ENCODE measurements at places on chromosomes 5 and 9.

DNA sequence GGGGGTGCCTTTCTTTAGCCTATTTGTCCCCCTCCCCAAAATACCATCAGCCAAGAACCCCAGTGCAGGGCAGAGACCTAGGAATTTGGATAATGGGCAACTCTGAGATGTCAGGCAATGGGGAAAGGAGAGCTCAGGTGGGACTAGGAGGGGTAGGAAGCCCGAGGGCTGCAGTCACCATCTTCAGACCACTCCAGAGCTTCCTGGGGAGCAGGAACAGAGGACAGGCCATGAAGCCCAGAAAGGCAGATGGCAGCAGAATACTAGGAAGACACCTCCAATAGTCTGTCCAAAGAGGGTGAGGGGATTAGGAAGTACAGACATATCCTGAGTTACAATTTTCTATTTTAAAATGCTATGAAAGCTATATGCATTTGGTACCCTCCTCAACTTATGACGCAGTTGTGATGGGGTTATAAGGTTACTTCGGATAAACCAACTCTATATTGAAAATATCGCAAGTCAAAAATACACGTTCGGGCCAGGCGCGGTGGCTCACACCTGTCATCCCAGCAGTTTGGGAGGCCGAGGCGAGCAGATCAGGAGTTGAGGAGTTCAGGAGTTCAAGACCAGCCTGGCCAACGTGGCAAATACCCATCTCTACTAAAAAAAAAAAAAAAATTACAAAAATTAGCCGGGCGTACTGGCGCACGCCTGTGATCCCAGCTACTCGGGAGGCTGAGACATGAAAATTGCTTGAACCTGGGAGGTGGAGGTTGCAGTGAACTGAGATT is 34.6 kb upstream of the IL17B start:
- no peak for DNase-seq

GRCh38 chr5:132205385-132206125 is 22.1 kb downstream of the P4HA2 start:
- DNase-seq: no peak

DNA sequence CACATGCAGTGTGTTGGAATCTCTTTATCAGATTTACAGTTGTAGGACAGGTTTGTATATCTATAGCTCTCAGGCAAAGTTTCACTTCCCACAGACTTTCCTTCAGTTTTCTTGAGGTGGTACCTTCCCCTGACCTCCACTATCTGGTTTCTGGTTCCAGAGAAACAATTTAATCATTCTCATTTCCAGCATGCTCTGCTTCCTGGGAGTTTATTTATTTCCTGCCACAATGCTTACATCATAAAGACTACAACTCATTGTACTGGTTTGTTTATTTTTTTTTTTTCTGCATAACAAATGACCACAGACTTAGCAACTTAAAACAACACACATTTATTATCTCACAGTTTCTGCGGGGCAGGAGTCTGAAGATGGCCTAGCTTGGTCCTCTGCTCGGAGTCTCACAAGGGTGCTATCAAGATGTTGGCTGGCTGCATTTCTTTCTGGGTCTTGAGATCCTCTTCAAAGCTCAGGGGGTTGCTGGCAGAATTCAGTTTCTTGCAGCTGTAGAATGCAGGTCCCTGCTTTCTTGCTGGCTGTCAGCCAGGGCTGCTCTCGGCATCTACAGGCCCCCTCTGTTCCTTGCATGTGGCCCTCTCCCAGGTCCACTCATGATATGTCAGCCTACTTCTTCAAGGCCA is 247.7 kb downstream of the ENC1 start:
- DNase-seq: no peak

DNA sequence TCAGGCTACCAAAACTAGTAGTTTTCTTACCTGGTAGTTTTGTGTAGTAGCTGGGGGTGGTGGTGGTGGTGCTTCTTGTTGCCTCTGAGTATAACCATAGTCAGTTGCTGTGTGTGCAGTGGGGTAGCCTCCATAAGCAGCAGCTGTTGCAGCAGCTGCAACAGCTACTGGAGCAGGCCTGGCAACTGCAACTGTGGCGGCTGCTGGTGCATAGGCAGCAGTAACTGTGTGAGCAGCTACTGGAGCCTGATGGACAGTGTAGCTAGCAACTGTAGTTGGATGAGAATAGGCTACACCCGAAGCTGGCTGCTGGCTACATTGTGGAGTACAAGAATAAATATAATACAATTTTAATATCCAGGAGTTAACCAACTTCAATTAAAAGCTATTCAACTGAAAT is 24.7 kb downstream of the ZFR start:
- no peak for DNase-seq

- no peak for DNase-seq
Measured at GRCh38 chr5:176884571-176884890, 14.6 kb downstream of the HK3 start.

- DNase-seq: no peak
Measured at GRCh38 chr5:163571744-163572143, 66.3 kb downstream of the MAT2B start.

GRCh38 chr5:20055301-20055700 is 67.3 kb upstream of the CDH18 start:
- DNase-seq: no peak

DNA sequence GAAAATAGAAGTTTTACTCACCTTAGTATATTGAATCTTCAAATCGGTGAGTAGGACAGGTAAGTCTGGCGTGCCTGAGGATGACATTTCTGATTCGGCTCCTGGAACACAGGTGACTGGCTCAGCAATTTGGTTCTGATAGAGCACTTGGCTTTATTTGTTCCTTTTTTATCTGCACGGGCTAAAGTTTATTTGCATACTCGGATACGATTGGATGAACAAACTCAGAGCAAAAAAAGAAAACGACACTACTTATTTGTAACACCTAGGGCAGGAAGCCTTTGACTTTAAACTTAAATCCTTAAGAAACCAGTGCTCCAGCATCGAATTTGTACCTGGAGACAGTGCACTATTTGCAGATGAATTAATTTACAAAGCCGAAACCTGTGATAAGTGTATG is at the start of gene ALDH1A1:
Gene ALDH1A1 (minus strand): TSS at position 140 of the 400 bp plus-strand sequence. CDS start 53 bp downstream, at position 87.
- DNase-seq: no peak

GRCh38 chr5:94847726-94848125 is 229.3 kb downstream of the SLF1 start:
- DNase-seq: no peak

- DNase-seq: no peak
Measured at GRCh38 chr5:135435467-135436330, 11.4 kb downstream of the DCANP1 start.

DNA sequence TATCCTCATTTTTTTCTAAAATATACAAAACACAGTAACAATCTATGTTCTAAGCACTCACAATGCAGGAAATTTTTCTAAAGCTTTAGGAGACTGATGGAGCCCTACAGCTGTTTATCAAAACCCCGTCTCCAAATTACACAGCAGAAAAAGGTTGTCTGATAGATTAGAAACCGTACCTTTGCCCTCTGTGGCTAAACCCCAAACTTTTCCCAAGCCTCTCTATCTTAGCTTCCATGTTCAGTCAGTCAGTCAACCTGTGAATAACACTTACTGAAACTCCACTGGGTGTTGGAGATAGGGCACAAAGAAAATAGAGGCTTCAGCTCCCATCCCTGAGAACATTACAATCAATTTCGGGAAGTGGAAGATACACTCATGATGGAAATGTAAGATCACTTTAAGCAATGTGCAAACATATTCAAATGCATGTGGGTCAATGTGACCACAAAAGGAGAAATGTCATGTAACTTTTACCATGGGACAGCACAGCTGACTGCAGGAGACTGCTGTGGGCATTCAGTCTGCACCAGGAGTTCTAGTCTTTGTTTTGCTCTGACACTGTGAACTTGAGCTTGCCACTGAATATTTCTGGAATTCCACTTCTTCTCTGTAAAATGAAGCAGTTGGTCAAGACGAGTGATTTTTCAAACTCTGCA is 279.5 kb upstream of the PIK3R1 start:
- no peak for DNase-seq

- no peak for DNase-seq
Measured at GRCh38 chr9:134970719-134971118, 53.0 kb upstream of the FCN1 start.

GRCh38 chr9:35829764-35830096 is 702 bp downstream of the TMEM8B start:
- no peak for DNase-seq

GRCh38 chr9:6153425-6153824 is 62.2 kb upstream of the IL33 start:
- no peak for DNase-seq

DNA sequence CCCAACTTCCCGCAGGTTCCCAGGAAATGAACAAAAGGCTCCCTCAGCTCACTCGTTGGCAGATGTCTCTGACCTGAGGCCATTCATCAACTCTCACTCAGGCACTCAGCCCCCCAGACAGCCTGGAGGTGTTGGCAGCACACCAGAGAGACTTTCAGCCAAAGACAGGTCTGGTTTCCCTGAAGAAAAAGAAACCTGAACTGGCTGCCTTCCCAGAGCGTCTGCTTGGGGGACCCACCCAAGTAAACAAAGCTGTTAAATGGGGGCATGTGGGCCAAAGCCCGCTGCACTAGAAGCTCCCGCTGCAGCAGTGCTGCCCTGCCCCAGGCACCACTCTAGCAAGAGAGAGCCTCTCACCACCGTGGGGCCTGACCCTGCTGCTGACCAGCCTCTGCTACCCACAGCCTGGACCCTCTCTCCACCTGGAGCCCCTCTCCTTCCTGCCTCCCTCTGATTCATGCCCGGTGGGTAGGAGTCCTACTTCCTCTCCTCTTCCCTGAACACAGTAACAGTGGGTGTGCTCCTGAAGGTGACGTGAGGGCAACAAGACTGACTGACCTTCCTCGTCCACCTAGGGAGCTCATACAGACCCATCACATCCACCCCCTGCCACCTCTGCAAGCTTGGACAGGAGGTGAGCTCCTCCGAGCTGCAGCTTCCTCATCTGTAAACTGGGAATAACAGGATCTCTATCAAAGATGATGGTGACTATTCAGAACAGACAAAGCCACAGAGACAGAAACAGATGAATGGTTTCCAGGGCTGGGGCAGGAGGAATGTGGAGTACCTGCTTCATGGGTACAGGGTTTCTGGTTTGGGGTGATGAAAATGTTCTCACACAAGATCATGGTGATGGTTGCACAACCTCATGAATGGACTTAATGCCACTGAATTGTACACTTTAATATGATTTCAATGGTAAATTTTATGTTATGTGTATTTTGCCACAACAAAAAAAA is 31.0 kb upstream of the GABRP start:
- no peak for DNase-seq

DNA sequence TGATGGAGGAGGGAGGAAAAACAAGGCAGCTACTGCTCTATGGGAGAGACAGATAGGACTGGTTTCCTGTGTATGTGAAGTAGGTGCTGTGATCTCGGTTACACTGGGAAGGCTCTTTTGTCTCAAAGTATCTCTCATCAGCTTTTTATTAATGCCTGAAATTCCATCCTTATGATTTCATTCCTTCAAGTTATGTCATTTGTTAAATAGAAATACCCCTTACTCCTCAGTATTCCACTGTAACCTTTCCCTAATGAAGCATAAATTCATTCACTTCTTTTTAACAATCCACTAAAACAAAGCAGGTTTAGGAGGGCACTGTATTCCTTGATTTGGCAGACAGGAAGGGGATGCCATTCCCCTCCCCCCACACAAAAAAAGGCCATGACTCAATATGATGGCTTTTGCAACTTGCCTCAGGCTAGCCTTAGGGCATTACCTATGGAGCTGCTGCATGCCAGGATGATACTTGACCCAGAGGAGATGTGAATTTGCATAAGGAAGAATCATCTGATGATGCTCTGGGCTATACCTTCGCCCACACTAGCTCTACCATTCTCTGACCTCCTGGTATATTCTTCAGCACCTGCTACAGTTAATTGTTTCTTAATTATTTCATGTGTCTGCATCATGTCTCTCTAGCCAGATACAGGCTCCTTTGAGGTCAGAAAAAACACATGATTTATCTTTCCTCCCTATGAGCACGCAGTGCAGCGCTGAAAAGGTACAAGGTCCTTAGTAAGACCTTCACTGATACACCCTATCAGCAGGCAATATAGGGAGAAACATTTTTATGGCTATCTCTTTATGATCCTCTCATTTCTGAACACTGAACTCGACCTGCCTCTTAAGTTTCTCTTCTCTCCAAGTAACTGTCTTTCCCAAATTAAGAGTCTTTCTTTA is 26.3 kb downstream of the NR3C1 start:
- no peak for DNase-seq

DNA sequence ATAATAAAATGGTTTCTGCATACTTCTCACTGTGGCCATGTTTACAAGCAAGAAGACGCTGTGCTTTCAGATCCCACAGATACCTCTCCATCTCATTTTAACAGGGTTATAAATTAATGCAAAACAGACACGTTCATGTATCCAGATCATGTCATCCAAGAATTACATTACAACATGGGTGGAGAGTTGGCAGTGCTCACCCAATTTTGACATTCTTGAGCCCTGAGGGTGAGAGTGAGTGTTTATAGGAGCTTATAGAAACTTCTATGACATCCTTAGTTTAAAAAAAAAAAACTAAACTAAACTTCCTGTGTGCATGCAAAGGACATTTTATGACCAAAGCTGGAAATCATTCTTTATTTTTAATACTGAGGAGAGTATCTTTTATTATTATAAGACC is 9.1 kb downstream of the PRKACG start:
- no peak for DNase-seq

DNA sequence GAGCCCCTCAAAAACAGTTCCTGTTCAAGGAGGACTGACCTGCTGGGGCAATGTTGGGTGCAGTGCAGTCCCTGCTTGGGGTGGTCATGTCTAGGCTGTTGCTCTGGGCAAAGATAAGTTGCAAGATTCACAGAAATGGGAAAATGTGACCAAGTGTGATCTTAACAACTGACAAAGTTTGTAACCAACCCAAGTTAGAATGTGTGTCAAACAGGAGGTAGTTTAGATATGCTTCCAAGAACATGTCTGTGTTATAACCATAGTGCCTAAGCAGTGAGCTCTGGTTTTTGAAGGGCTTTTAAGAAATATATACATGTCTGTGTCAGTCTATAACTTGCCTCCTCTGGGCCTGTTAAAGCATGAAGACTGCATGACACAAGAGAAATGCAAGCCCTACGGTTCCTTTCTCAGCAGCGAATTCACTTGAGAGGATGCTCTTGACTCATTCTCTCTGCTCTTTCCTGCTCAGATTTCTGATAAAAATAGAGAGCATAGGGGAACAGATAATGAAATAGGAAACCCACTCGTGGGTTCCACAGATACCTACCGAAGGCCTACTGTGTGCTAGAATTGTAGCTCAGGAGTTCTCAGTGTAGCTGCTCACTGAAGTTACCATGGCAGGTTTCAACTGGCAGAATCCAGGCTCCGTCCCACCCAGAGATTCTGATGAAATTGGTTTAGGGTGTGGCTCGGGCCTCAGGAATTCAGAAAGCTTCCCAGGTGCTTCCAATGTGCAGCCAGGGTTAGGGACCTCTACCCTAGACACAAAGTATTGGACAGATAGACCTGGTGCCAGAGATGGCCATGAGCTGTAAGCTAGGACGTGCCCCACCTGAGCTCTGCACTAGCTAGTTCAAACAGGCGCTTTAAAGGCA is 52.4 kb downstream of the ARHGEF37 start:
- no peak for DNase-seq

- no peak for DNase-seq
Measured at GRCh38 chr5:151250346-151251000, 2.5 kb upstream of the GM2A start.

GRCh38 chr9:15182101-15182551 is 124.9 kb downstream of the TTC39B start:
- no peak for DNase-seq

GRCh38 chr5:113293975-113294310 is 140.8 kb downstream of the TSSK1B start:
- DNase-seq: no peak
